ENCODE measurements at places on chromosomes 6 and 20.
A peak's percentile ranks its signal among the peaks of the same experiment; 100 is the strongest.

DNA sequence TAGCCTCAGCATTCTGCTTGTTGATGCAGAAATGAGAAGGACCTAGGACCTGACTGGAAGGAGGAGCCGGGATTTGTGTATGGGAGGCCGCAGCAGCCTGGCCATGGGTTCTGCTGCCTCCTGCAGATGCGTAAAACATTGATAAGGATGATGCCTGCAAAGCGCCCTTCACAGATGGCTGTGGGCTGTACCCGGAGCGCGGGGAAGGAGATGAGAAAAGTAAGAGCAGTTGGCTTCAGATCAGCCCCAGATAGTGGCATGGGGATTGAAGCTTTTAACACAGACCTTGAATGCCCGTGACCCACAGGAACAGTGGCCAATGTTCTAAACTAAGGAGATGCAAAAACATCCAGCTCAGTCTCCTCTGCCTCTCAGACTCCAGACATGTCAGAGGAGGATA lies 136.4 kb upstream of the KCNG1 start:
- no peak for DNase-seq

DNA sequence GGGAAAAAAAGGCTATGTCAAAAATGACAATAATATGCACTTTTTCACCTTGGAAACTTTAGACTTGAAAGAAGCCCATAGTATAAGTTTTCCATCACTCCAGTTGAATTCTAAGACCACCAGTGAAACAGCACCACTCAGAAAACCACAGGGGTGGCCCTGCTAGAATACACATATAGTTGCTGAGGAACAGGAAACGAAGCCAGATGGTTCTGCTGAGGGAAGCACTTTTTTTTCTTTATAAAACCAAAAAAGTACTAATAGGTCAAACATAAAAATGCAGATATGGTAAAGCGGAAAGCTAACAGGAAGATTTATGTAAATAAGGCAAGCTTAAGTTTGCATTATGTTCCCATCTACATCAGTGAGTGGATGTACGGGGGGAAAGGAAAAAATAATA lies 303.9 kb downstream of the FOXC1 start:
- no peak for DNase-seq

DNA sequence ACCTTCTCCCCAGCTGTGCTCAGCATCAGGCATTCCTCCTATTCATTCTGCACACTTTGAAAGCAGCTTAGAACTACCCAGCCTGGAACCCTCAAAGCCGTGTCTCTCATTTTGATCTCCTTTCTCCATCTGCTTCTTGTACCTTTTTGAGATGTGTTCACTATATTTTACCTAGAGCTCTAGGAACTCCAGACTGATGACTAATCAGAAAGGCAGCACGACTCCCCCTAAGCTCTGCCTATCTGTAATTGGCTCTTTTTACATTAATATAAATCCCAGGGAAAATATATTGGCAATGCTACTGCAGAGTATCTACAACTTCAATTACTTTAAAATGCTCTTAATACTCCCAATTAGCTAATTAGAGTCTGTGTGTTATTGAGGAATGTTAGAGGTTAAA lies 671.5 kb downstream of the CBLN4 start:
- DNase-seq, result no peak

DNA sequence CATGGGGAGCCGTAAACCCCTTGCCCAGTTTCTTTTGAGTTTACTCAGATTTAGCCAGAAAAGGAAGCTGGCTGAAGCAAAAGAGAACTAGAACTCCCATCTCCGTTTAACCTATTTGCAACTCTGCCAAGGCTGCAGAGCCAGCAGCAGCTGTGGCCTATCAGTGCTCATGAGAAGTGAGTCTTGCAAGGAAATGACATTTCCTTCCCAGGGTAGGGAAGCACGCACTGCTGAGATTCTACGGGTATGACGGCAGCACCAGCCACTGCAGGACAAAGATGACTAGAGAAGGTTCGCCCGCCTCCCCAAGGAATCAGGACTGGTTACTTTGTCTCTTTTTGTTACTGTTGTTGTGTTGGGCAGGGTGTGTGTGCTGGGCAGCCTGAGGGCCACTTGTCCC lies 47.6 kb downstream of the PPP1R3G start:
- no peak for DNase-seq

GRCh38 chr20:34215711-34216381 lies 25.4 kb upstream of the ASIP start:
- DNase-seq, result peak; percentile 53

GRCh38 chr6:169589293-169589692 lies 112.5 kb downstream of the WDR27 start:
- DNase-seq, result no peak

DNA sequence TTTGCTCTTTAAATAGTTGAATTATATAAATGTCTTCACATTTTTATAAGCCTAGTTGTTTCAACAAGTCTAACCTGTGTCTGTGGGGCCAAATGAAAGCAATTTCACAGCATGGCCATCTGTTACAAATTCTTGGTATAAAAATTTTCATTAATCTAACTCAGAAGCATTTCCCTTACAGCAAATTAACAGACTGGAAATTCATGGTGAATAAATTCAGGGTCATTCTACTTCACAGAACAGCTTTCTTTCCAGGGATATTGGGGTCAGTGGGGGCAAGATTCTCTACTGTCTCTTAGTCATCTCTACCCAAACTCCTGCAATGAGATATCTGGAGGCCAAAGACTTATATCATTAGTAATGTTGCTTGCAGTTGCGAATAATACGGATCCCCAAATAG lies 352.1 kb downstream of the MMUT start:
- no peak for DNase-seq

- DNase-seq, result no peak
Observed at GRCh38 chr20:8790442-8791074, 278.3 kb upstream of the PLCB4 start.

DNA sequence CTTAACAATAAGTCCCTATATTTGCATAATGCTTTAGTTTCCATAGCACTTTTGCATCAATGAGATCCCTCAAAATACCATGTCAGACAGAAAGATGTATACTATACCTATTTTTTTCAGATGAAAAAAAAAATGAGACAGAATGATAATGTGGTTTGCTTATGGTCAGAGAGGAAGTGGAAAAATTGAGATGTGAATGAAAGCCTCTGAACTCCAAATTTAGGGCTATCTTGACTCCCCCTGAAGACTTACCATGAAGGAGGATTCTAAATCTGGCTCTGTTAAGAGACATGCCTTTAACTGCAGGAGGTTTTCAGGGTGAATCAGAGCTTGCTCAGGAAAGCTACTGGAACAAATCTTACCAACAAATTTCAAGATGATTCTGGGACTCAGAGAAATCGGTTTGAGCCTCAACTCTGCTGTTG lies 176.2 kb downstream of the ISM1 start:
- DNase-seq, result no peak

GRCh38 chr6:147392917-147393625 lies 115.4 kb upstream of the SAMD5 start:
- no peak for DNase-seq

DNA sequence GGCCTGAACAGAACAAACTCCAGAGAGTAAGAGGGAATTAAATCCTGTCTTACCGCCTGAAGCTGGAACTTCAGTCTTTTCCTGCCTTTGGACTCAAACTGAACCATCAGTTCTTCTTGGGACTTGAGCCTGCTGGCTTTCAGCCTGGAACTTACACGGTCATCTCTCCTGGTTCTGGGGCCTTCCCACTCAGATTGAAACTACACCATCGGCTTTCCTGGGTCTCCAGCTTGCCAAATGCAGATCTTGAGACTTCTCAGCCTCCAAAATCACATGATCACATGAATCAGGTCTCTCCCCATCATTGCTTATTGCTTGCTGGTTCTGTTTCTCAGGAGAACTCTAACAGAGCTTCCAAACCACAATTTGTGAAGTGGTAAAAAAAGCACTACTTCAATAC lies 276.3 kb downstream of the KIF16B start:
- no peak for DNase-seq

- no peak for DNase-seq
Observed at GRCh38 chr20:44946271-44946852, 13.8 kb downstream of the TOMM34 start.

DNA sequence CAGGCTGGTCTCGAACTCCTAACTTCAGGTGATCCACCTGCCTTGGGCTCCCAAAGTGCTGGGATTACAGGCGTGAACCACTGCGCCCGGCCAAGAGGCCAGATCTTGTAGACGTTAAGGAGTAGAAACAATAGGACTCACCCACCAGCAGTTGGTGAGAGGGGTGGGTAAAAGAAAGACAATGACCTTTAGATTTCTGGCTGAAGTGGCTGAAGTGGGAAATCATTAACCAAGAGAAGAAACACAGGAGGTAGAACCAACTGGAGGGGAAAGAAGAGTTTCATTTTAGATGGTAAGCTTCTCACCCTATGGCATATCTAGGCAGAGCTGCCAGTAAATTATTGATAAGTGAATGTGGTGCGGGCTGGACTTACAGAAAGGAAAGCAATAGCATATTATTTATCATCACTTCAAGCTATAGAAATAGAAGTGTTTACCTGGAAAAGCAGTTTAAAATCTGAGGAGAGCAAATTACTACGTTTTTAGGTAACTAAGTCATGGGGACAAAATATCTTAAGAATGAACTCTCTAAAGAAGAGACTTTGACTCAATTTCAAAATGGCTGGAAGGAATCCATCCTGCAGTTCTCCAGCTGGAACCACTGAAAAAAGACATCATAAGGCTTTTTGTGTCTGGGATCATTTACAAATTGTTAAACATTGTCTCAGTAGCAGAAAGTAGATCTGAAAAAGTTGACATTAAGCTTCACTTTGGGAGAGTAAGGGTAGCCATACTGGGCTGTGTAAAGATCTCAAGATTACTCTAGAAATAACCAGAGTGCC lies 109.6 kb downstream of the ALDH8A1 start:
- no peak for DNase-seq

GRCh38 chr6:51147756-51148155 lies 329.1 kb downstream of the TFAP2B start:
- no peak for DNase-seq

GRCh38 chr20:25859649-25860530 lies 163.2 kb upstream of the ZNF337 start:
- peak; percentile 70 for DNase-seq

DNA sequence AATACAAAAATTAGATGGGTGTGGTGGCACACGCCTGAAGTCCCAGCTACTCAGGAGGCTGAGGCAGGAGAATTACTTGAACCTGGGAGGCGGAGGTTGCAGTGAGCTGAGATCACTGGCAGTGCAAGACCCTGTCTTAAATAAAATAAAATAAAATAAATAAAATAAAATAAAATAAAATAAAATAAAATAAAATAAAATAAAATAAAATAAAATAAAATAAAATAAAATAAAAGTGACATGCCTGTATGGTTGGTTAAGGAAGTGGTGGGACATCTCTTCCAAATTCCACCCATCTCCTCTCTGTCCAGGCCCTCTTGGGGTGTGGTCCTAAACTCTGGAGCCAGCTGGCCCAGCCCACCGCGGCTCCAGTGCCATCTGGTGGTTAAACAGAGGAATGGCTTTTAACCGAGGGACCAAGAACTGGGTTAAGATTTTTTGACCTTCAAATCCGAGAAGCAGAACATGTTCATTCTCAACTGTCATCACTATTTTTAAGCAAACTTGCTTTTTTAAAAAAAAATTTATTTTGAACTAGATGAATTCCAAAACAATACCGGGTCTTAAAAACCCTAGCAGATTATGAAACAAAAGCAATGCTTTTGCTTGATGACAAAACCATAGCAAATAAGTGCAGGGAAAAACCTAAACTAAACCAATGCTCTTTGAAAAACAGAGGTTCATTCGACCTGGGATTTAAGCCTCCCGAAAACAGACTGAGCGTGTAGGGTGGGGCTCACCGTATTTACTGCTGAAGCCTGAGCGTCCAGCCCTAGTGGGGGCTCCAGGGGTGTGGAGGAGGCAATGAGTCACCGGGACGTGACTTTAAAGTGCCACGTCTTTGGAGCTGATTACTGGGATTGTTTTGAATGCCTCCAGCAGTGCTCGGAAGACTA lies 68.8 kb downstream of the CDC5L start:
- DNase-seq, result peak; percentile 31

GRCh38 chr20:45991616-45992015 lies 17.1 kb upstream of the MMP9 start:
- no peak for DNase-seq

DNA sequence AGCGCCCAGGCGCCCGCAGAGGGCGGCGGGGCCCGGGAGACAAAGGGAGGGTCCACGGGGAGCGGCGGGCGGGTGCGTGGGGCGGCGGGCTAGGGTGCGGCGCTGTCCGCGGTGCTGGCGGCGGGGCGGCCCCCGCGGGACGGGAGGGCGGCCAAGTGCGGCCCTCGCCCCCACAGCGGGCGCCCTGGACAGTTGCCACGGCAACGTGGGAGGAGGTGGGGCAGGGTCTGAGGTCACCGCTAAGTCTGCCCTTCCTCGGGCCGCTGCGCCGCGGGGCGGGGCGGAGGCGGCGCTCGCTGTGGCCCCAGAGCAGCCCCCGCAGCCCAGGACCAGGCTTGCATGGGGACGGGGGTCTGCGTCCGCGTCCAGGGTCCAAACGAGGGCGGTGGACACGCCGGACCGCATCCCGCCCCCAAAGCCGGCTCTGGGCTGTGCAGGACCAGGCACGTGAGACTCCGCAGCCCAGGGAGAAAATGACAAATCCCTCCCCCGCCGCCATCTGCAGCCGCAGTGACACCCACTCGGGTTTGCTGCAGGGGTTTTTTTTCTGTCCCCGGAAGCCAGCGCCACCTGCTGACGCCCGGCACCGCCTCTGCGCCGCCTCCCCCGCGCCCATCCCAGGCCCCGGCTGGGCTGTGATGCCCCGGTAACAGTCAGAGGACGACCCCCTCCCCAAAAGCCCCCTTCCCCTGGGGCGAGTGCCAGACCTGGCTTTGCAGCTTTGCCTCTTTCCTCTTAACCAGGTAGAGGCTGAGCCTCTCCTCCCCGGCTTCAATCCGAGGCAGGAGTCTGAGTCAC lies 36.8 kb downstream of the YTHDF1 start:
- peak; percentile 75 for DNase-seq

DNA sequence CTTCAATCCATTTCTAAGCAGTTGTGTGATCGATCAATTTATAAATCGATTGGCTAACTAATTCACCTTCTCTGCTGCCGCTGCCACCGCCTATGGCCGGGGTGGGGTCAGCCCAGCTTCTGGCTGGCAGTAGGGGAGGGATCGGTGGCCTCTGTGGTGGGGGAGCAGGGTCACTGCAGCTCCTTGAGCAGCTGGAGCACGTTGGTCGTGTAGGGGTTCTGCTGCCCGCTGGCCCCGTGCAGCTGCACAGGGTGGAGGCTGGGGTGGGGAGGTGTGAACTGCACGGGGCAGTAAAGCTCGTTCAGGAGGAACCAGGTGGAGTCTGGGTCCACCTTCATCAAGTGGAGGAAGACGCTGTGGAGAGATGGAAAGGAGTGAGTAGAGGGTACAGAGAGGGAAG lies 50.0 kb downstream of the TTI1 start:
- DNase-seq, result no peak

DNA sequence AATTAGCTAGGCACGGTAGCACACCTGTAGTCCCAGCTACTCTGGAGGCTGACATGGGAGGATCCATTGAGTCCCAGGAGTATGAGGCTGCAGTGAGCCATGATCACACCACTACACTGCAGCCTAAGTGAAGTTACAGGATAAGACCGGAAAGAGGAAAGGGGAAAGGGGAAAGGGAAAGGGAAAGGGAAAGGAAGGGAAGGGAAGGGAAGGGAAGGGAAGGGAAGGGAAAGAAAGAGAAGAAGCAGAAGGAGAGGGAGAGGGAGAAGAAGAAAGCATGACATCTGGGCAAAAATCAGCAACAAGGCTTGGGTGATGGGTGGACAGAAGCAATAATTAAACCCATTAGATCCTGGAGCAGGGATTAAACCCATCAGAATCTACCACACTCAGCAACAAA lies 101.7 kb upstream of the RAB32 start:
- DNase-seq, result no peak

All from activated T-cell treated with anti-CD3 and anti-CD28 coated beads, Interleukin-2, amount 50 U/mL, for 1 hour (primary cell).